ENCODE measurements at places on chromosomes 2 and 18. TPM values are rescaled to one million over a fixed set of nuclear protein-coding genes. Genes with fewer than 3 reads are reported as not detected.

Gene MYO1B
- polyA plus RNA-seq: 6.1 TPM

Gene NGEF
- polyA plus RNA-seq: 4.2 TPM

Gene GAL3ST2
- not detected for polyA plus RNA-seq

Gene POTEC
- polyA plus RNA-seq: not detected

Gene CSRNP3
- polyA plus RNA-seq: 0.23 TPM

Gene WNT10A
- not detected for polyA plus RNA-seq

Gene CFAP65
- polyA plus RNA-seq: not detected

DNA sequence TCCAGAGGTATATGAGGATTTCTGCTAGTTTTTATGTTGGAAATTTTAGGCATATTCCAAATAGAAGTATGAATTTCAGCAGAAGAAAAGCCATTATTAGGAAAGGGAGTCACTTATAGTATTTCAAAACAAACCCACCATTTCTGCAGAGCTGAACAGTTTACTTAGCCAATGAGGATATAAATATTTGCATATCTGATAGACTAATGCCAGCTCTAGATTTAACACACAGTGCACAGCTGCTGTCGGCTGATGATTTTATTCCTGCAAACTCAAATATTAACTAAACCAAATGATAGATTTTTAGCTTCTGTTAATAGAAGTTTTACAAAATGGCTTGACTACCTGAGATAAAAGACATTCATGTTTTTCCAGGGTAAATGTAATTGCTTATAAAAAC lies 375.8 kb upstream of the FANCL start:
- no peak for DNase-seq
- H3K36me3 ChIP-seq: no peaks in the 10 kb centered on the region
- no peak overlapping the region for H3K4me3 ChIP-seq
- H3K4me1 ChIP-seq: no peaks in the 10 kb centered on the region

DNA sequence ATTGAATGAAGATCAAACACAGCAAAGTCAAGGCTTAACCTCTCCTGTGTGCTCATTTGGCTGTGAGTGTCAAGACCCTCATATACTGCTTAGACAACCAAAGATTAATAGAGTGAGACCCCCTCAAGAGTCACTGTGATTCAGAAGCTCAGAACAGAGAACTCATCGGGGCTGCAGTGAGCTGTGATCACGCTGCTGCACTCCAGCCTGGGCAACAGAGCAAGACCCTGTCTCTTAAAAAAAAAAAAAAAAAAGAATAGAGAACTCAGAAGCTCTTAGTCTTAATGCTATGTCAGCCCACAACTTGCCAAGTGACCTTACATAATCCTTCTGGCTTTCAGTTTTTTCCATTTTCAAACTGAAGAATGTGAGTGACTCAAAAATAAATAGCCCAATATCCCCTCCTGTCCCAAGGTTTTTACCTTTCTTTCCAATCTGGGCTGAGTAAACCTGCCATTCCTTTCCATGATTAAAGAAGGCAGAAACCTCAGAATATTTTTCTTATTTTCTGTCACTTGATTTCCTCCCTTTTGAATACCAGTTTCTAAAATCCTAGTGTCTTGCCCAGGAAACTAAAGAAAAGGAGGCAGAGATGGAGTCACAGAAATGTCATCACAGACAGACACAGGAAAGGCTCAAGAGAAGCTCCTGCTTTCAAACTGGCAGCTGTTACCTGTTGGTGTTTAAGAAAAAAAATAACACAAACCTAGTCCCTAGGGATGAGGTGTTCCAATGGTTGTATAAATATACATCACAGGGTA lies 102.4 kb downstream of the CACNB4 start:
- no peaks in the 10 kb centered on the region for H3K36me3 ChIP-seq
- H3K27me3 ChIP-seq: no peaks in the 10 kb centered on the region
- H3K4me3 ChIP-seq: no peak overlapping the region
- no peak overlapping the region for H3K27ac ChIP-seq
- H3K4me1 ChIP-seq: peaks cover 12% of the 10 kb centered on the region
- DNase-seq: peak; percentile 12

DNA sequence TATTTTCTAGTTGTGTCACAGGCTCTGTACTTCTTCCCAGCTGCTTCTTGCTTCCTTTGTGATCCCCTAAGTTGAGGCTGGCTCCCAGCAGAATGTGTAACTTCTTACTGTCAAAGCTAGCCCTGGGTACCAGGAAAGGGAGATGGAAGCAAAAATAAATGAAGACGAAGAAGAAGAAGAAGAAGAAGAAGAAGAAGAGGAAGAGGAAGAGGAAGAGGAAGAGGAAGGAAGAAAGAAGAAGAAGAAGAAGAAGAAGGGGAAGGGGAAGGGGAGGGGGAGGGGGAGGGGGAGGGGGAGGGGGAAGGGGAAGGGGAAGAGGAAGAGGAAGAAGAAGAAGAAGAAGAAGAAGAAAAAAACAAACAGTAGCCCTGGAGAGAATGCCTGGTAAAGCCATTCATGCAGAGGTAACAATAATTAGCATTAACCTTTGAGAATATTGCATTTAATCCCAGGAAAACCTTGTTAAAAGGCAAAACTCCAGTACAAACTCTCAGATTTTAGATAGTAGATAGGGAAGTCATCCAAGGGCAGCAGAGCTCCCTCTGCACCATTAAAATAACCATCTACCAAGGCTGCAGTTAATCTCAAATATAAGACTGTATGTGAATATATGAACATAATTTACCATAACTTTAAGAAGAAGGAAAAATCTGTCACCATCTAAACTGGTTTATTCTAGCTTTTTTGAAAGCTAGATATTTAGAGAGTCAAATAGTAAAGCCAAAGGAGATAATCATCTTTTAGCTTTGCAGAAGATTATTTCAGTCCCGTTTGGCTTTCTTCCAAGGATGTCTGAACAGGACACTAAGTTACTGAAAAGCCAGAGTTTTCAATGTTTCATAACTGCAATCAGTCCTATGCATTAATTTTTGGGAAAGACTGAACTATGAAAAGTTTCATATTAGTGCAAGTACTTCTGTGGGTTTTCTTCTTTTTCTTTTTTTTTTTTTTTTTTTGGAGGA lies 44.3 kb upstream of the FBXO11 start:
- no peak for DNase-seq
- H3K27me3 ChIP-seq: no peaks in the 10 kb centered on the region

- H3K4me3 ChIP-seq: no peak overlapping the region
- H3K4me1 ChIP-seq: no peaks in the 10 kb centered on the region
- no peak overlapping the region for H3K27ac ChIP-seq
- no peaks in the 10 kb centered on the region for H3K27me3 ChIP-seq
- H3K36me3 ChIP-seq: peaks cover 5% of the 10 kb centered on the region
- DNase-seq: no peak
Observed at GRCh38 chr2:203413796-203414195, 85.6 kb downstream of the ABI2 start.

GRCh38 chr2:119536211-119536610 lies 8.0 kb upstream of the CFAP221 start:
- H3K4me1 ChIP-seq: no peaks in the 10 kb centered on the region
- H3K27me3 ChIP-seq: peaks cover 5% of the 10 kb centered on the region
- no peak overlapping the region for H3K4me3 ChIP-seq

DNA sequence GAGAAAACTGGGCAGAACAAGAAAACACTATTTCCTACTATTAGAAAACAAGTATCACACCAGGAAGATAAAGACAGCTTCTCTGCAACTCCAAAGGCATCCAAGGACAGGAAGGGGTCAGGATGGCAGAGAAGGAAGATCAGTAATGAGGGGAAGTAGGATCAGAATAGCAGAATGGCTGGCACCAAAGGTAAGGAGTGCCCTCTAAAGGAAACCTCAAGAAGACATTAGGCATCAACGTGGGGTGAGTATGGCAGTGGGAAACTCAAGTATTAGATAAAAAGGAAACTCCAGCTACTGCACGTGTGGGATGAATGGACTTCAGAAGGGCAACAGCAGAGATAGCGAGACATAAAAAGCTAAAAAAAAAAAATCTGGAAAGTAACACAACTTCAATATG lies 25.9 kb downstream of the HDLBP start:
- no peak overlapping the region for H3K4me3 ChIP-seq
- H3K27ac ChIP-seq: no peak overlapping the region
- peaks cover 18% of the 10 kb centered on the region for H3K4me1 ChIP-seq
- H3K36me3 ChIP-seq: no peaks in the 10 kb centered on the region

- no peaks in the 10 kb centered on the region for H3K27me3 ChIP-seq
- H3K36me3 ChIP-seq: no peaks in the 10 kb centered on the region
- DNase-seq: no peak
- H3K27ac ChIP-seq: no peak overlapping the region
- H3K4me1 ChIP-seq: no peaks in the 10 kb centered on the region
- H3K4me3 ChIP-seq: no peak overlapping the region
Observed at GRCh38 chr18:41548521-41549260, 406.3 kb upstream of the PIK3C3 start.

DNA sequence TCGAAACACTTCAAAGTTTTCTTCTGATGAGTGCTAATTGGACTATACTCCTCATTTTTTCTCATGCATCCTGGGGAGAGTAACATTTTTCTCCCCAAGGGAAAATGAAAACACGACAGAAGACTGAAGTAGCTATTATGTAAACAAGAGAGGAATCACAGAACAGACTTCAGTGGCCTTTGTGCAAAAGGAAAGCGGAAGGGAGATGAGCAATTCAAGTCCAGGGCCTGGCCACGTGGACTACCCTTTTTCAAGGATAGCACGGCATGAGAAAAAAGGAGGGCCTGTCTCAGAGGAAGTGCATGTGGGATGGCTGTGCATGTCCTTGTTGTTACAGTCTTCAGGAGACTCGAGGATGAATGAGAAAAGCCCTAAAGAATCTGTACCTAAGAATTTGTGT lies 43.8 kb upstream of the KCNE4 start:
- DNase-seq: no peak
- H3K27ac ChIP-seq: no peak overlapping the region
- H3K36me3 ChIP-seq: no peaks in the 10 kb centered on the region
- no peaks in the 10 kb centered on the region for H3K27me3 ChIP-seq

- no peak overlapping the region for H3K4me3 ChIP-seq
- H3K27ac ChIP-seq: peak overlapping the region; percentile 81
- peaks cover 81% of the 10 kb centered on the region for H3K4me1 ChIP-seq
- DNase-seq: peak; percentile 22
Observed at GRCh38 chr2:239265681-239266433, 135.0 kb downstream of the HDAC4 start.

- H3K27ac ChIP-seq: no peak overlapping the region
- no peaks in the 10 kb centered on the region for H3K4me1 ChIP-seq
- H3K4me3 ChIP-seq: no peak overlapping the region
- no peak for DNase-seq
Observed at GRCh38 chr2:22694300-22694699, 690.7 kb upstream of the KLHL29 start.

DNA sequence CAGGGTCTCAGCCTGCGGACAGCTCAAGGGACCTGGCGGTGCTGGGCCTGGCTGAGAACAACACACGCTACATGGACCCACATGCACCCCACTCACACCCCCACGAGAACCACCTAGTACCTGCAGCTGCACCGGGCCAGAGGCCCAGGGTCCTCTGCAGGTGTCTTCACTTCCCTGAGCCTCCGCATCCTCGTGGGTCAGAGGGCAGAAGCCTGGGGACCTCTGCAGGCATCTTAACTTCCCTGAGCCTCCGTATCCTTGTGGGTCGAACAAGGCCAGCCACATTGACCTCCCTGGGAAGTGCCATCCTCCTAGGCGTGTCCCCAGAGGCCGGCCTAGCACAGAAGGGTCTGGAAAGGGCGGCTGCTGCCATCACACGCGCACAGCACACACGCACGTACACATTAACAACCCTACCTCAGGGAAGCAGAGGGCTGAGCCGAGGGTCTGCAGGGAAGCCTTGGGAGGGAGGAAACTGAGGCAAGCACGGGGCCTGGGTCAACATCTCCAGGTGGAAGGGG lies 62.5 kb upstream of the HPCAL1 start:
- DNase-seq: no peak
- H3K4me3 ChIP-seq: no peak overlapping the region
- H3K36me3 ChIP-seq: no peaks in the 10 kb centered on the region
- peaks cover 9% of the 10 kb centered on the region for H3K4me1 ChIP-seq
- no peaks in the 10 kb centered on the region for H3K27me3 ChIP-seq
- H3K27ac ChIP-seq: no peak overlapping the region

- H3K4me1 ChIP-seq: no peaks in the 10 kb centered on the region
- no peak overlapping the region for H3K27ac ChIP-seq
Observed at GRCh38 chr2:216144372-216144771, 35.2 kb downstream of the XRCC5 start.

DNA sequence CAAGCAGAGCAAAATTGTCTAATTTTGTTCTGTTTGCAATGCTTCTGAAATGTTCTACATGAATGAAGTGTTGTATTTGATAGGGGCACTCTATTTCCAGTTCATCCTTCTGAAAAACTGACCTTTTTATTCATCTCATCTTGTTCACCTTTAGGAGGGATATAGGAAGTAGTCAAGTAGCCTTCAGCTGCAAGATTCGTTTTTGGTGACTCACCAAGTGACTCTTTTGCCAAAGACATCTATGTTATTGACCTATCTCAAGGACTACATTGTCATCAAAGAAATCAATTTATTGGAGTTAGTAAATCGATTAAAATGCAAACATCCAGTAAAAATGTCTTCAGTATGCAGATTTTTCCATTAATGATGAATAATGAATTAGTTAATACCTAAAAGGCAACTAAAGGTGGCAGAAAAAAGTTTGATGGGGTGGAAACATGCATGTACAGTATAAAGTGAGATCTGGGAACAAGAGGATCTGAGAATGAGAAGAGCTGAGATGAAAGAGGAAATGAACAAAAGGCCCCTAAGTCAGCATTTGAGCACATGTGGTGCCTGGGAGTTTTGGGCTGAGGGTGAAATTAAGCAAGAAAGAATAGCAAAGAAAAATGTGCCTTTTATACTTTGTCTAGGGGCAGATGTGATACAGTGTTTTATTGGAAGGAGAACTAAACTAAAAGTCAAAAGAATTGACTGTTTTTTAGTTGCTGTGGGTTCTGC lies 255.1 kb upstream of the LINC00305 start:
- no peak overlapping the region for H3K27ac ChIP-seq
- H3K36me3 ChIP-seq: no peaks in the 10 kb centered on the region
- no peak overlapping the region for H3K4me3 ChIP-seq
- H3K4me1 ChIP-seq: no peaks in the 10 kb centered on the region

- no peak overlapping the region for H3K27ac ChIP-seq
- peaks cover 20% of the 10 kb centered on the region for H3K4me1 ChIP-seq
- H3K36me3 ChIP-seq: no peaks in the 10 kb centered on the region
- H3K27me3 ChIP-seq: no peaks in the 10 kb centered on the region
- DNase-seq: no peak
- no peak overlapping the region for H3K4me3 ChIP-seq
Observed at GRCh38 chr2:55017428-55017827, 32.8 kb downstream of the RTN4 start.

- no peaks in the 10 kb centered on the region for H3K36me3 ChIP-seq
- H3K4me3 ChIP-seq: no peak overlapping the region
Observed at GRCh38 chr2:147439986-147440385, 404.8 kb upstream of the ACVR2A start.

DNA sequence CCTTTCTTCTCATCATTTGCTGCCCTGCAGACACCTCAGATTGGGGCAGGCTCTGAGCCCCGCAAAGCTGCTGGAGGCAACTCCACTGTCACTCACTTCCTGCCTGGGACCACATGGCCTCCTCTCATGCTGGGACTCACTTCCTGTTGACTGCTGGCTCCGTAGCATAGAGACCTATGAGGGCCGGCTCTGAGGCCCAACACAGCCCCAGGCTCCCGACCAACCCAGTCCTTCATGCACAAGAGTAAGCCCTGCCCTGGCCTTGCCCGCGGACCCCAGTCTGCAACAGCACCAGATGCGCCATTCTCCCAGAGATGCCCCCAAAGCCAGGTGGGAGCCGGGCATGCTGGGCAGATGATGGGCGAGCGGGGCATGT lies 55.7 kb downstream of the DNMT3A start:
- H3K4me3 ChIP-seq: no peak overlapping the region
- H3K27ac ChIP-seq: peak overlapping the region; percentile 39
- peaks cover 30% of the 10 kb centered on the region for H3K4me1 ChIP-seq
- H3K36me3 ChIP-seq: no peaks in the 10 kb centered on the region
- no peak for DNase-seq

- no peak for DNase-seq
- no peak overlapping the region for H3K27ac ChIP-seq
- H3K27me3 ChIP-seq: peaks cover 66% of the 10 kb centered on the region
- peaks cover 4% of the 10 kb centered on the region for H3K4me1 ChIP-seq
- H3K36me3 ChIP-seq: peaks cover 15% of the 10 kb centered on the region
Observed at GRCh38 chr2:241772063-241772499, 4.5 kb upstream of the GAL3ST2 start.
